ENCODE measurements at places on chromosomes 6 and 20.

DNA sequence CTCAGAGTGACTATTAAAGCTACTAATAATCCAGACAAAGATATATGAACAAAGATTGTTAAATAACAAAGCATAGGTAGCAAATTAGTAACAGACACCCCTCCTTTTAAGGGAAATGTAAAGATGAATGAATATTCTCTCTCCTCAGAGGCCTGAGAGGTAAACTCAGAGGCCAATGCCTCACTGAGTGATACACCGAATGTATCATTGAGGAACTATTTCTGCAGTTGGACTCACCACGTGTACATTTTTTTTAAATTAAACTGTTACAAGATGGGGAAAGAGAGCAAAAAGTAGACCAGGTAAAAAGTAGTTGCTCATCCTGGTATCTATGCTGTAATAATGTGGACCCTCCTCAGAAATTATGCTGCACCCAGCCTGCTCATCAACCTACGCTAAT lies 72.3 kb upstream of the IPCEF1 start:
- no peak for DNase-seq

- no peak for DNase-seq
Observed at GRCh38 chr6:14796974-14797762, 448.7 kb upstream of the JARID2 start.

- DNase-seq: no peak
Observed at GRCh38 chr6:35585658-35586057, 73.0 kb upstream of the TULP1 start.

- no peak for DNase-seq
Observed at GRCh38 chr20:37346535-37347346, 801 bp downstream of the SRC start.

- DNase-seq: no peak
Observed at GRCh38 chr6:114747995-114748625, 405.3 kb upstream of the HS3ST5 start.

GRCh38 chr6:169189182-169189581 lies 64.5 kb downstream of the THBS2 start:
- no peak for DNase-seq

DNA sequence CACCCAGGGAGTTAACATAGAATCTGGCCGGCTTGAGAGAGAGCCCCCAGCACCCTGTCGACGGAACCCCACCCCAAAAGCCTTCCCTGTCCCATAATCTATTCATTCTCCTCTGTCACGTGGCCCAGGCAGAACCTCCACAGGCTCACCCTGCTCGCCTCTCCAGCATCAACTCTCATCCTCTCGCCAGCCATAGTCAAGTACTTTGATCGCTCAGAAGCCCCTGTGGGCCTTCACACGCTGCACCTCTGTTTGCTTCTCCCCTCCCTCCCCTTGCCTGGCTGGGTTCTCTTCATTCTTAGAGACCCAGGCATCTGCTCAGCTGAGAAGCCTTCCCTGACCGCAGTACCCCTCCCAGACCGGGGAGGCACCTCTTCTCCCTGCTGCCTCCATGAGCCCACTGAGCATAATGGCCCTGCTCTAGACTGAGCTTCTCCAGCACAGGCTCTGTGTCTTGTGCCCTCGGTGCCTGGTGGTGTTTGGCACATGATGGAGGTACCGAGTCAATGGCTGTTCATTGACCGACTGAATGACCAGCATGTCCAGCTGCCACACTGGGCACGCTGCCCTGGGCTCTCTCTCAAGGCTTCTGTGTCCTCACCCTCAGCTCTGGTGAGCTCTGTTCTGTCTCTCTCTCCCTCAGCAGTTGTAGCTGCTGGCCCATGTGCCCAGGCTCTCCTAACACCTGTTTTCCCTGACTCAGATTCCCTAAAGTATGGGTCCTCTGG lies 33.7 kb downstream of the PKIG start:
- no peak for DNase-seq

DNA sequence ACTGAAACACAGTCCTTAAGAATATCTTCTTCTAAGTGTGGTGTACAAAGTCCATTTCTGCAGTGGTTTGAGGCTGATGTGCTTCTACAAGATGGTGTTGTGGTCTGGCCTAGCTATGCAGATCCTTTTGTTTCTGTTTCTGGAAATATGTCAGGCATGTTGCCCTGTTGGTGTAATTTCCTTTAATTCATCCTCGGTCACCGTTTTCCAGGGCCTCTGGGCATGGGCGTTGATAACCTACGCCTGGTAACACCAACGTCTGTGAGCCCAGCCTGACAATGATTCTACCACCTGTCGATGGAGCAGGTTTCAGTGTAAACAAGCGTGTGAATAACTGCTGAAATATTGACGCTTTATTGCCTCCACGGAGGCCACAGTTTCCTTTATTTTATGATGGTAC lies 33.3 kb upstream of the AFDN start:
- no peak for DNase-seq

DNA sequence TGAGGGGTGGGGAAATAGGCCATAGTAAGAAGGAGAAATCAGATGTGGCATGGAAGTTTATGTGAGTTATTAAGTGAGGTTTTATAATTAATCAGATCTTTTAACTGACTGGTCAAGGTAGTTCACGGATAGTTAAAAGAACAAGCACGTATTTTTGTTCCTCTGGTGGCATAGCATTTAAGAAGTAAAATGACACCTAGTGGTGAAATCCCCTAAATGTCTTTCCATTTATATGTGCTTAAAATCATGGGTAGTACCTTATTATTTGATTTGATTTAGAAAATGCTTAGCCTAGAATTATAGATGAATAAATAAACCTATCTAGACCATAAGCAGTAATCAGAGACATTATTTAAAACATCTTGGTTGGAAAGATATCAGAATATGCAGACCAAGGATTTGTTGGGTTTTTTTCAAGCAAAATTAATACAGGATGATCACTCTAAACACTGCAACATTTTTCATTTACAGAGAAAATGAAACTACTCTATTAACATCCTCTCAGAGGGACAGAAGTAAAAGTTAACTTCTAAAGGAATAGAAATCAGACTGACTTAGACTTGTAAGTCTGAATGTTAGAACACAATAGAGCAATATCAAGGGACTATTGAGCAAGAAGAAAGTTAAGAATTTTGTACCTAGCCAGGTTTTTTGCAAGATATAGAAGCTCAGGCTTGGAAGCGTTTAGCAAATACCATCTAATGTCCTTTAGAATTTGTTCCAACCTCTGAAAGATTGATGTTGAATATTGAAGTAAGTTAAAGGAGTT lies 81.1 kb downstream of the STXBP5 start:
- no peak for DNase-seq

- DNase-seq: no peak
Observed at GRCh38 chr6:157123234-157123633, 200.1 kb downstream of the TMEM242 start.

- DNase-seq: no peak
Observed at GRCh38 chr20:2738331-2739041, 45.9 kb downstream of the EBF4 start.

DNA sequence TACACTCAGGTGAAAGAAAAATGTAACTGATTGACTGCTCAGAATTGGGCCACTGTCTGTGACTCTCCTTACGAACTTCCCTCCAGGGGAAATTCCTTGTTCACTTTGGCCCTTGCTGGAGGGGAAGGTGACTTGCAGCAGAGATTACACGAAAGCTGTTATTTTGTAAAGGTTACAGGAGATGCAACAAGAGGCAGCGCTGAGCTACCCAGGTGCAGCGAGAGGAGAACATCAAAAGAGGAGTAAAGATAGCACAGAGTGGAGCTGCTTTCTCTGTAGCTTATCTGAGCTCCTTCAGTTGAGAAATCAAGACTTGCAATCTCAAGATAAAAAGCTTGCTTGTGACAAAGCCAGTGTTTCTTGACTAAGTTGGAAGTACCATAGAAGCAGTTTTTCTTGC lies 144.6 kb downstream of the ARHGAP18 start:
- no peak for DNase-seq

DNA sequence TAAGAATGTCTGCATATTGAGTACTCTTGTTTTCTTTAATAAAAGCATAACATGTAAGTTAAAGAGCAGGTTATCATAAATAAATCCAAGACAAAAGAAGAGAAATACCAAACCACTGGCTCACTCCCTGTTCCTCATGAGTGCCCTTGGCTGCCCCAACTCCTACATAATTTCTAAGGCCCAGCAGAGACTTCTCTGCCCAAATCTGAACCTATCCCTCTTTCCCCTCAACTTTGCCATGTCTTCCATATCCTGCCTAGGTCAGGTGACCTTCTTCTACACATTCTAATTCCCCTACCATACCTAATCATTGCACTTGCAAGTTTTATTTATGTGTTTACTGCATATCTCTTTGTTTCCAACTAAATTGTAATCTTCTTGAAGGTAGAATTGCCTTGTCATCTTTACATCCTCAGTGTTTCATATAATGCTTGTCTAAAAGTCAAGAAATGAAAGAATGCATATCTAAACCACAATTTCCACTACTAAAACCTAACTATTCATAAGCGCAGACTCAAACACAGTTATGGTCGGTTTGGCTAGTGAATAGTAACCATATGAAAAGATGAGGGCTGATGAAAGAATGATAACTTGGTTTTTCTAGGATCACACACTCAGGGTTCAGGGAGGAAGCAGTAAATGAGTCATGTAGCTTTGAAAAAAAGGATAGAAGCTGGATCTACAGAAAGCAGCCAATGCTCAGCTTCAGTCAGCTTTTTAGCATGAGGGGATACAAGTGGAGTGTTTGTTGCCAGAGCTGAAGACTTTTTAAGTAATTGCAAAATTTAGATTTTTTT lies 53.3 kb upstream of the EYA4 start:
- DNase-seq: no peak

- no peak for DNase-seq
Observed at GRCh38 chr6:10441655-10442009, 26.8 kb upstream of the TFAP2A start.

GRCh38 chr6:36350681-36351571 lies 14.2 kb upstream of the BNIP5 start:
- DNase-seq: no peak

DNA sequence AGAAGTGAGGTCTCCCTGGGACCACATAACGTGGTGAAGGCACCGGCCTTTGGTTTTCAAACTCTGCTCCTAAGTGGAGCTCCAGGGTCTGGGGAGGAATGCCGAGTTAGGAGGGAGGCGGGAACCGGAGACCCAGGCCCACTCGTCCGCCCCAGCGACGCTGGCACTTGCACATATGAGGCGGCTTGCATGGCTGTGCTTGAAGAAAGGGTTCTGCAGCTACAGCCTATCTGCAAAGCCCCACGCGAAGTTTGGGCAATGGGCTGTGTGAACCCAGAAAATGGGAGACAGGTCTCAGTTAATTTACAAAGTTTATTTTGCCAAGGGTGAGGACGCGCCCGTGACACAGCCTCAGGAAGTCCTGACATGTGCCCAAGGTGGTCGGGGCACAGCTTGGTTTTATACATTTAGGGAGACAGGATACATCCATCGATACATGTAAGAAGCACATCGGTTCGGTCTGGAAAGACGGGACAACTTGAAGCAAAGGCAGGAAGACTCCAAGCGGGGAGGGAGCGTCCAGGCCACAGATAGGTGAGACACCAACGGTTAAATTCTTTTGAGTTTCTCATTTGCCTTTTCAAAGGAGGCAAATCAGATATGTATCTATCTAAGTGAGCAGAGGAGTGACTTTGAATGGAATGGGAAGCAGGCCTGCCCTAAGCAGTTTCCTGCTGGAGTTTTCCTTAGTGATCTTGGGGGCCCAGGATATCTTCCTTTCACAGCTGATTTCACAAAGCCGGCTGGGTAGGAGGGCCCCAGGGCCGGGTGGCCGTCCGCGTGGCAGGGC lies 782 bp upstream of the PCMTD2 start:
- no peak for DNase-seq

GRCh38 chr20:8940326-8940725 lies 128.6 kb upstream of the PLCB4 start:
- no peak for DNase-seq

DNA sequence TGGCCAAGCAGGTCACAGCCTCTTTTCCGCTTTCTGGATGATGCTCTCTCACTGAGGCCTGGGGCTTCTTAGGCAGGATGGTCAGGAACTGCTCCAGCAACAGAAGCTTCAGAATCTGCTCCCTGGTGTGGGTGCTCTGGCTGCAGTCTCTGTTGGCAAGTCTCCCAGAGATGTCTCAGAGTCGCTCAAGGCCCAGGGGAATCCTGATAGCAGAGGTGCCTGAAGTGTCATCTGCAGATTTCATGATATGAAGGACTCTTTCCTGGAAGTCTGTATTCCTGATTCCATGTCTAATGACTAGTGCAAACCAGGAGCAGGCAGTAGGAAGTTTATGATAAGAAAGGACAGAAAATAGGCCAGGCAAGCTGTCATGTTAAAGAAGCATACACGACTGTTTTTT lies 20.3 kb downstream of the ZSCAN31 start:
- DNase-seq: no peak

- no peak for DNase-seq
Observed at GRCh38 chr6:29769336-29769735, 46.1 kb downstream of the HLA-F start.

- DNase-seq: no peak
Observed at GRCh38 chr6:1644516-1645060, 34.9 kb downstream of the FOXC1 start.

GRCh38 chr20:32858189-32858588 lies 534 bp upstream of the EFCAB8 start:
- no peak for DNase-seq

DNA sequence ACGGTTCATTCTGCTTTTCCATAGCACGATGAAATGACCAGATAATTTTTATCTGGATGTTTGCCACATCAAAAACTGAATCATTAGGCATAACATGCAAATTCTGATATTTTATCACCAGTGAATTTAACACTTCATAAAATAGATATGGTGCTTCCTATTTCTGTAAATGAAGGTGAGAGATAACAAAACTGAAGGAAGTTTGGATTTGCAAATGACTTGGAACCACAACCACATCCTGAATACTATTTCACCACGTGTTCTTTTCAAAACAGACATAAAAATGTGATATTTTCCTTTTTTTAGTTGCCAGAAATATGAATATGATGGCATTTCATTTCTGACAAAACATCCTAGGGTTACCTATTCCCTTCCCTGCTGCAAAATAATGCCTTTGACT lies 146.1 kb downstream of the EDN1 start:
- DNase-seq: no peak

GRCh38 chr6:41100871-41101287 lies 28.1 kb downstream of the NFYA start:
- DNase-seq: no peak

DNA sequence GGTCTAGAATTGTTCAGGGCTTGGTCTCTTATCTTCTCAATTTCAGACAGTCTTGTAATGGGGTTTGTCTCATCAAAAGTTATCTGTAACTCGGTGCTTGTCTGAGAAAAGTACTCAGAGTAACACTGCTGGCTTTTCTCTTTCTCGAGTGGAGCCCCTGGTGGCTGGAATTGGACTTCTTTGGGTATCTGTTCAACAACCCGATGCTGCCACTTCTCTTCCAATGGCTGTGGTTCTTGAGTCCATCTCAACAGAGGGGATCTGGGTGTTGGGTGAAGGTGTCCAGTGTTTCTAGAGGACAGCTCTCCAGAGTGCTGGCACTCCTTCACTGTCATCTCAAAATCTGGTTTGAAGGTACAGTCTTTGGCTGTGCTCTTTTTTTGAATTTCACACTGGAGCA lies 24.6 kb downstream of the DST start:
- no peak for DNase-seq

GRCh38 chr20:63093966-63094766 lies 87.4 kb upstream of the BHLHE23 start:
- no peak for DNase-seq

GRCh38 chr6:80340686-80341085 lies 234.2 kb downstream of the BCKDHB start:
- no peak for DNase-seq
